ENCODE measurements at places on chromosomes 1 and 21.

- no peak for DNase-seq
Observed at GRCh38 chr1:230992100-230992774, 13.3 kb downstream of the ARV1 start.

DNA sequence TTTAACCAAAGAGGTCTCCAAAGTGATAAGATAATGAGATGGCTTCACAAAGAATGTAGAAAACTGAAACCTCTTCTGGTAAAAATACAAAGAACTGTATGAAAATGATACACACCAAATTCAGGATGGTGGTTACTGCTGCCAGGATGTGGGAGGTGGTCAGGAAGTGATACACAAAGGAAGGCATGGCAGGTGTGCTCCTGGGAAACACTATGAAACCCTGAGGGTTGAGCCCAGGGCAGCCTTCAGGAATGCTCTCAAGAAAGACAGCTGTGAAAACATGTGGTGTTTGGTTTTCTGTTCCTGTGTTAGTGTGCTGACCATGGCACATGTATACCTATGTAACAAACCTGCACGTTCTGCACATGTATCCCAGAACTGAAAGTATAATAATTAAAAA lies 109.3 kb downstream of the NTNG1 start:
- no peak for DNase-seq

- DNase-seq, result no peak
Observed at GRCh38 chr1:213533125-213533524, 454.6 kb upstream of the PROX1 start.

GRCh38 chr1:53625766-53626520 lies 113.0 kb downstream of the GLIS1 start:
- DNase-seq, result no peak

- DNase-seq, result peak; percentile 18
Observed at GRCh38 chr1:238340989-238341388, 450.3 kb upstream of the ZP4 start.

DNA sequence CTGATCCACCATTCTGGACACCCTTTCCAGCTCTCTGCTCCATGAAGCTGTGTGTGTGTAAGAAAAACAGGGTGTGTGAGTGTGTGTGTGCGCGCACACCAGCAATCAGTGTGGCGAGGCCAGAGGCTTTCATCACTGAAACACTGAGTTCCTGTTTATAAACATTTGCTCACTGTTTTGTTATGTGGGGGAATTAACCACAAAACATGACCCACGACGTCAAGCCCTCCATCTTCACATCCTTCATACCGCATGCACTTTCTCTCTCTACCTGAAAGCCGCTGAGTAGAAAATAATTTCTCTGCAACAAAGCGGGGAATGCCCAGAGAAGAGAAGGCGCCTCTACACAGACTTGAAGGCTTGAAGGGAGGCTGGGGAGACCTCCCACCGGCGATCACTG lies 148.9 kb upstream of the IRF2BP2 start:
- no peak for DNase-seq

DNA sequence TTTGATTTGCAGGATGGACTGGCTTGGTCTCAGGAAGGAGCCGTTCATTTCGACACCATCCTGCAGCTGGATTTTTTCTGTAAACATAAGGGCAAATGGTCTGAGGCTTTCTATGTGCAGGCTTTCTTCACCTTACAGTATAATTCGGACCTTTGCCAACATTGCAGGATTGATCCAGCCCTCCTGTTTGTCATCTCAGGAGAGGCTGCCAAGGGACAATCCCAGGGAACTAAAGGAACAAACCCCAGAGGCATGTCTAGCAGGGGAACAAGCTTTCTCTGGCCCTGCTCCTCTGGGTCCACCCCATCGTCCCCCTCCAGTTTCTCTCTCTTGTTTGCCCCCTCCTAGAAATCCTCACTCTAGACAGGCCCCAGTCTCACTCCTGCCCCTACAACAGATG lies 24.8 kb upstream of the GBP6 start:
- DNase-seq, result no peak

- no peak for DNase-seq
Observed at GRCh38 chr1:177069490-177069889, 95.0 kb downstream of the ASTN1 start.

GRCh38 chr1:66364578-66365391 lies 169.2 kb upstream of the SGIP1 start:
- no peak for DNase-seq

- no peak for DNase-seq
Observed at GRCh38 chr1:32106663-32107275, 1.1 kb upstream of the KPNA6 start.

DNA sequence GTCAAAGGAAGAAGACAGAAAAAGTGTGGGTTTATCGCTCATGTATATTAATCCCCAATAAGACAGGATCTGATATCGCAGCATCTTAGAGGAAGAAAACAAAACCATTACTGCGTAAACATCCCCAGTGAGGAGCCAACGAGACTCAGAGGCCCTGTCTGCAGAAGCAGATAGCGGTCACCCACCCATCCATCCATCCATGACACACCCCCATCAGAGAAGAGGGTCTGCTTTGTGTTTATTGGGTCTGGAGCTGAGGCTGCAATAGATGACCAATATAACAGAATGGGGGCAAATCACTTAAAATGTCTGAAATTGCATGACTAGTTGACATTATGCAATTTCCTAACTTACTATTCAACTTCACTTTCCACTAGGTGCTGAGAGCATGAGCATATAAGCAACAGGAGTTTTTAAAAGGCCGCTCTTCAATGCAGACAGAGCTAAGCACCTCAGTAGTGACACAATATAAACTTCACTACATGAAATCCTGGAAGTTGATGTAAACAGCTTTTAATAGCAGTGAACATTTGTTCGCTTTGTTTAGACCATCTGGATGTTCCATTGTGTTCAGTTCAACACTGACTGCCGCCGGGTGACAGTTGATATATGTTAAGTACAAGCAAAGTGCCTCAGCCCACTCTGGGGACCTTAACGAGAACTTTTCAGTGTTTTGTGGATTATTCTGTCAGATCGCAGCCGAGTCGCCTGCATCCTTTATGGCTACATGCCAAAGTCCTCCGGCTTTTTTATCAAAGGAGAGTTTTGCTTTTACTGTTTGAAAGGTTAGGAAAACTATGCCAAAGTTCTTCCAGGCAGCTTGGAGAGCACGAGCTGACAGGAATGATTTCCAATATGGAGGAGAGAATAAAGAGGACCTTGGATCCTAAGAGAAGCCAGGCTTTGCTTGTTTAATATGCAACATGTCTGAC lies 167.5 kb downstream of the ZNF281 start:
- peak; percentile 39 for DNase-seq

DNA sequence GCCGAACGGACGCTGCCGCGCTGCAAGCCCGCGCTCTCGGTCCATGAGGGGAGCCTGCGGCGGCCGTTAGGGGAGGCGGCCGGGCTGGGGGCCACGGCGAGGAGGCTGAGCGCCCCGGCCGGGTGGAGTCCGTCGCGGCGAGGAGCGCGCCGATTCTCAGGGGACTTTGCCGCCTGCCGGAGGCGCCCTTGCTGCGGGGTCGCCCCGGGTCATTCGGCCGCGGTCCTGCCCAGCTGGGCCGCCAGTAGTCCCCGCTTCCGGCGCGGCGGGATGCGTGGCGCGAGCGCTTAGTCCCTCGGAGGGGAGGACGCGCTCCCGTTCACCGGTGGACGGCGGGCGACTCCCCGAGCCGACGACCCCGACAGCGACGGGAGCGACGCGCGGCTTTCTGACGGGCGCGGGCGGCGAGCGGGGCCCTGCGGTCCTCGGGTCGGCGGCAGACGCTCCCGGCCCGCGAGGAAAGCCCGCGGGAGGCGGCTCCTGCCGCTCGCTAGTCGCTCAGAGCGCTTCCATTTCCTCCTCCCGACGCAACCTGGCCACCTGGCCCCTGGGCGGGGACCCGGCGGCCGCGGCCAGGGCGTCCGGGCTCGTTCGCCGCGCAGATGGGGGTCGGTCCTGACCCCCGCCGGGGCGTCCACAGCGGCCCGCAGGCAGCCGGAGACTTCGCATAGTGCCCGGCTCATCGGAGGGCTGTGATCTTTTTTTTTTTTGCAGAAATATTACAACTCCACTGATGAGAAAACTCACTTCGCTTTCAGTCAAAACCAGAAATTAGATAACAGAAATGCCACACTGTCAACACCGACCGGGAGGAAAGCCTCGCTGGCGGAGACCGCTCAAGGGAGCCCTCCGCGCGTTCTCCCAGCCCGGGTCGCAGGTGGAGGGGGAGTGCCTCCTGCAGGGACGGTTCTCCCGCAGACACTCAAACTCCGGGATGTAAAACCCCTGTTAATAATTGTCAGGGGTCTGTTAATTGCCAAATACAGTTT lies 641 bp upstream of the ZBTB21 start:
- DNase-seq, result peak; percentile 51

GRCh38 chr21:40671716-40672115 lies 175.2 kb downstream of the DSCAM start:
- DNase-seq, result no peak

DNA sequence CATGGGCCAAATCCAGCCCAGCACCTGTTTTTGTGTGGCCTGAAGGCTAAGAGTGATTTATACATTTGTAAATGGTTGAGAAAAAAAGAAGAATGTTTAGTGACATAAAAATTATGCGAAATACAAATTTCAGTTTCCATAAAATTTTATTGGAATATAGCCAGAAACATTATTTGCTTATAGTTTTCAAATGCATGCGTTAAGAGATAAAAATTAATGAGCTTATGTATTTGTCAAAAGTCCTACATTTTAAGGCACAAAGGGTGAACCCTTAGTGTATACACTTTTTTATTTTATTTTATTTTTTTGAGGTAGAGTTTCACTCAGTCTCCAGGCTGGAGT lies 2.1 kb downstream of the MORC3 start:
- no peak for DNase-seq

GRCh38 chr1:23824711-23825075 lies 536 bp downstream of the HMGCL start:
- no peak for DNase-seq

DNA sequence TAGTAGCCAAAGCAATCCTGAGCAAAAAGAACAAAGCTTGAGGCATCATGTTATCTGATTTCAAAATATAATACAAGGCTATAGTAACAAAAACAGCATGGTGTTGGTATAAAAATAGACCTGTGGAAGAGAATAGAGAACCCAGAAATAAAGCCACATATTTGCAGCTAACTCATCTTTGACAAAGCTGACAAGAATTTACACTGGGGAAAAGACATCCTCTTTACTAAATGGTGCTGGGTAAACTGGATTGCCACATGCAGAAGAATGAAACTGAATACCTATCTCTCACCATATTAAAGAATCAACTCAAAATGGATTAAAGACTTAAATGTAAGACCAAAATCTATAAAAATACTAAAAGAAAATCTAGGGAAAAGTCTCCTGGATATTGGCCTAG lies 59.5 kb upstream of the CD55 start:
- no peak for DNase-seq

DNA sequence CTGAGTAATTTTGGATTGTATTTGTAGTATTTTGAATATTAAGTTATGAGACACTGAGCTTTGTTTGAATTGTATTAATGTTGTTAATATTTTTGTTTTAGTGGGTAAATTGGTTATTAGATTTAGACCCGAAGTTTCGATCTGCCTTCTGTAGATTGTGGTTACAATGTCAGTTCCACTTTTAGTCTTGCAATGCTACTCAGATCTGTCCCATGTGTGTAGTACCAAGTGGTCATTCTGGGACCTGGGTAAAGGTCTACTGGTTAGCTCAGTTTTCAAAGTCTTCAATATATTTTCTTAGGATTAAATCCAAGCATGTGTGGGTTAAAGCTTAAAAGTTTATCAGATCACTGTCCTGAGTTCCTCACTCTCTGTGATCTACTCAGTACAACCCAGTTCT lies 346.5 kb upstream of the PROX1 start:
- no peak for DNase-seq

GRCh38 chr21:42513985-42514882 lies 582 bp downstream of the SLC37A1 start:
- DNase-seq, result peak; percentile 58

DNA sequence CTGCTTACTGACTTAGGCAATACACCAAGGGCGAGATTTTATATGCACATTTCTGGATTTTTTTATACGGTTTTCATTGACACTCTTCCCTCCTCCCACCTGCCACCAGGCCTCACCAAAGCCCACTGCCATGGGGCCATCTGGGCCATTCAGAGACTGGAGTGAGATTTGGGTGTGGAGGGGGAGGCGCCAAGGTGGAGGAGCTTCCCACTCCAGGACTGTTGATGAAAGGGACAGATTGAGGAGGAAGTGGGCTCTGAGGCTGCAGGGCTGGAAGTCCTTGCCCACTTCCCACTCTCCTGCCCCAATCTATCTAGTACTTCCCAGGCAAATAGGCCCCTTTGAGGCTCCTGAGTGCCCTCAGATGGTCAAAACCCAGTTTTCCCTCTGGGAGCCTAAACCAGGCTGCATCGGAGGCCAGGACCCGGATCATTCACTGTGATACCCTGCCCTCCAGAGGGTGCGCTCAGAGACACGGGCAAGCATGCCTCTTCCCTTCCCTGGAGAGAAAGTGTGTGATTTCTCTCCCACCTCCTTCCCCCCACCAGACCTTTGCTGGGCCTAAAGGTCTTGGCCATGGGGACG lies 57.9 kb downstream of the LACTBL1 start:
- DNase-seq, result no peak

GRCh38 chr1:110620686-110621085 lies 14.5 kb upstream of the KCNA2 start:
- no peak for DNase-seq

DNA sequence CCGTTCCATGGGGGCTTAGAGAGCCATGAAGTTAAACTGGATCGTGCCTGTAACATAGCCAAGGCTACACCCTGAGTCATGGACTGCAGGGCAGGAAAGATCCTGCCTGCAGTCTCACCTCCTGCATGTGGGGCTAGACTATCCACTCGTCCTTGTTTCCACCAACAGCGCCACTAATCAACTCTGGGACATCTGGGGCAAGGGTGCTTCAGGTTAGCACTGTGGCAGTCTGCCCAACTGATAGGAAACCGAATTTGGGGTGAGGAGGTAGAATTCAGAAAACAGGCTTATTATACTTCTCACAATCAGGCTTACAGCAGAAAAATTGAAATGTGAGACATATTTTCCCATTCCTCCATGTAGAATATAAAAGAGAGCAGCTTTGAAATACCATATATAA lies 85.2 kb upstream of the ADAM30 start:
- DNase-seq, result no peak

GRCh38 chr1:53134961-53135734 lies 7.3 kb downstream of the SLC1A7 start:
- no peak for DNase-seq

DNA sequence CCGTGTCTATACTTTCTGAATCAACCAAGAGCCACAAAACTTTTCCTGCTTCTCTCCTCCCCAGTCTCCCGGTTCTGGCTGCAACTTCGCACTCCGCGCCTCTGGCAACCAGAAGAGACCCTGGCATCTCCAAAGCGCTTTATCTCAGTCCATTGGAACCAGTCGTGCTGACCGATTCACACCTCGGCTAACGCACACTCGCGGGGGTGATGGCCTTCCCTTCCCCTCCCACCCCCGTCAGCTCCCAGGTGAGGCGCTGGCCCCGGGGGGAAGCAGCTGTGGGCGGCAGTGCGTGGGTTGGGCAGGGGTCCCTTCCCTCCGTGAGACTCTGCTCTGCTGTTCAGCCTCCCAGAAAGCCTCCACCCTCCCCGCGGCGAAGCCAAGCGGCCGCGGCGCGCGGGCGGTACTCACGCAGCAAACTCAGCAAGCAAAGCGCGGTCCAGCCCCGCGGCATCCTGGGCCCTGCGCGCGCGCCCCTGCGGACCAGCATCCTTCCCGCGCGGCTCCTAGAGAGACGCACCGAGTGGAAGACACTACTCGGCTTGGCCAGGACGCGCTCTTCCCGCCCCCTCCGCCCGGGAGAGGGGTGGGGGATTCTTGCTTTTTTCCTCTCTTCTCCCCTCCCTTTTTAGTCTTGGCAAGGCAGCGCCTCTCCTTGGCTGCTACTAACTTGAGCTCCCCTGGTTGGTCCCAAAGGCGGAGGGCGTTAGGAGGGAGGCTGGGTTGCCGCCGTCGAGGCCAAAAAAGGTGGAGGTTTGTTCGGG lies at the start of gene CD34:
Gene CD34 (minus strand): TSS at position 535 of the 764 bp plus-strand sequence. CDS start 45 bp downstream, at position 490.
- peak; percentile 62 for DNase-seq
